Stimulated activated CD4-positive, alpha-beta T cell treated with anti-CD3 and anti-CD28 coated beads, Interleukin-15, amount 100 ng/mL, for 48 hours (primary cell): ENCODE measurements at places on chromosomes 5 and 9.

DNA sequence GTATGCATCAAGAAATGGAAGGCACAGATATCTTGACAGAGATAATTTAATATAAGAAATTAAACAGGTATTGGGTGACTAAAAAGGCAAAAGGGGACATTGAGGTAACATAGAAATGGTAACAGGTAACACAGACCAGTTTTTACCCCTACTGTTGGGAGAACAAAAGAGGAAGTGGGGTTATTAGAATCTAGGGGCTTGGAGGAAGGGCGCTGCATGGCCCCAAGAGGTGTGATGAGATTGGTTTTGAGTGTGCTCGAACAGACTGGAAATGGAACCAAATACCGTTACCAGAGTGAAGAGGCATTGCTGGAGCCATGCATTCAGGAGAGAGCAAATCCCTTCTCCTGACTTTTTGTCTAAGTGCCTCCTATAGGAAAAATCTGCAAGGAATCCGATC, 193.9 kb downstream of the ALDH1A1 start:
- DNase-seq, result no peak

- DNase-seq, result no peak
These were observed 106.8 kb upstream of the SARDH start for GRCh38 chr9:133844881-133845410.

DNA sequence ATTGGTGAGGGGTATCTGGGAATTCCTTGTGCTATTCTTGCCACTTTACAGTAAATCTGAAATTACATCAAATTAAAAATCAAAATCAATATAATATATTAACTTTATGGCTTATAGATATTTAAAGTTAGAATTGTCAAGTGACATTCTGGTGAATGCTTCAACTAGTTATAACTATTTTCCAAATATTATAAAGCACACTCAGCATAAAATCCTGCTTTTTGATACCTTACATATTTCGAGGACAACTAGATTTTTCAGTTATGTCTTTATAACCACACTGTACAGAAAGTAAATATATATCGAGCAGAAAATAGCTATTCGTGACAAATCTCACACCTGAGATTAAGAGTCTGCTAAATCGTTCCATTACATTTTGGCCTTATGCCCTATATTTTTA, 210.2 kb downstream of the PDE4D start:
- no peak for DNase-seq

DNA sequence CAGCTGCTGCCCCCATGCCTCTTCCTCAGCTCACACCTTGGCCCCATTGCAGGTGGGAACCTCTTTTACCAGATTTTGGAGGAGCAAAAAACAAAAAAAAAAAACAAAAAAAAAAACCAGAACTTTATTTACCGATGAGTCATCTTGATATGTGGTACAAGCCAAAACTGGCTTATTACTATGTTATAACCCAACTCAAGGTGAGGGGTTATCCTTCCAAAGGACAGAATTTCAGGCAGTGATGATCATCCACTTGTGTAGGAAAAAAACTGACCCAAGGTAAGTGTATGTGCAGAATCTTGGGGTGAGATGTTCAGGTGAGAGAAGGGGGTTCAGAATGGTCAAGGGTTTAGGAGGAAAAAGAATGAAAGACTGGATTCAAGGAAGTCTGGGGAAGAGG, 142.6 kb upstream of the FST start:
- DNase-seq, result no peak

- no peak for DNase-seq
These were observed 29.6 kb downstream of the MAML1 start for GRCh38 chr5:179762079-179762780.

DNA sequence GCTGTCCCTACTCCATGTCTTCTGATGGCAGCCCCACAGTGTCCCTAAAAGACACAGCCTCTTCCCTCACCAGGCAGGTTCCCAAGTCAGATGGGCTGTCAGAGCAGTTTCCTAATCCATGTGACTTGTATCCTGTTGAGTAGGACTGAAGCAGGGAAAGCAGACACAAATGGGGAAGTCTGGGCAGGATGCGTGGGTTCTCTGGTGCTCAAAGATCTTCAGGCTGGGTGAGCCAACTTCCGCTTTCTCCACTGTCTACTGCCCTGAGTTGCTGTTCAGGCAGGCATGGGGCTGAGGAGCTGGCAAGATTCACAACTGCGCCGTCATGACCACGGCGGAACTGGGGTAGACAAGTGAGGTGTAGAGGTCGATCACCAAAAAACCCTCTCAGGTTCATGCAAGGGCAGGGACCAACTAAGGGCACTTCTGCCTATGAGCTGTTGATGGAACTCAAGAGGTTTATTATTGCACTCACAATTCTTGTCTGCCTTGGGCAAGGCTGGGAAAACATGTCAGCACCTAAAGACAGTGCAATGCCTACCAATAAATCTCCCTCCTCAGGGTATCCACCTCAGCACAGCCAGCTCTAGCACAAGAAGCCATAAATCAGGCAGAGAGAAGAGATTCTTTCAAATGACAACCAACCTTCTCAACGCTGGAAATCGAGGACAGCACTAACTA, 83.4 kb downstream of the RAPGEF1 start:
- no peak for DNase-seq
